Endothelial cell of coronary artery (primary cell): ENCODE measurements at places on chromosomes 6 and 20. TPM values are rescaled to one million over a fixed set of nuclear protein-coding genes. Genes with fewer than 3 reads are reported as not detected.

The SLC22A3 gene
- total RNA-seq: 0.09 TPM in 2 replicates

The PLCB4 gene
- total RNA-seq: 1.1 and 1.8 TPM in 2 replicates

The C2 gene
- total RNA-seq: 0.19 TPM in 1 of 2 replicates, not detected in the other

The TRIM31 gene
- not detected in 2 replicates for total RNA-seq

The DHX16 gene
- total RNA-seq: 36.8 and 41.7 TPM in 2 replicates

The CAGE1 gene
- total RNA-seq: 0.09 and 0.19 TPM in 2 replicates

The SCUBE3 gene
- total RNA-seq: 0.75 and 1.3 TPM in 2 replicates

The PAK5 gene
- not detected in 2 replicates for total RNA-seq

The GABRR1 gene
- not detected in 2 replicates for total RNA-seq

The SLC17A3 gene
- not detected in 2 replicates for total RNA-seq

The CCM2L gene
- 7.8 and 13.1 TPM in 2 replicates for total RNA-seq

The DNPH1 gene
- total RNA-seq: 32.0 and 54.7 TPM in 2 replicates

The FIG4 gene
- total RNA-seq: 10.2 and 10.4 TPM in 2 replicates

The MOCS1 gene
- 9.3 and 14.7 TPM in 2 replicates for total RNA-seq

The APOM gene
- 0.19 and 0.54 TPM in 2 replicates for total RNA-seq

The CALHM4 gene
- total RNA-seq: 0.18 and 0.19 TPM in 2 replicates

The HLA-DQB1 gene
- total RNA-seq: not detected in 2 replicates

The SAMD10 gene
- total RNA-seq: 1.8 and 2.2 TPM in 2 replicates

The PLA2G7 gene
- 0.27 TPM in 1 of 2 replicates, not detected in the other for total RNA-seq

The MAP7 gene
- 0.28 and 0.36 TPM in 2 replicates for total RNA-seq

The DOP1A gene
- 19.3 and 28.8 TPM in 2 replicates for total RNA-seq

The L3MBTL1 gene
- 2.2 and 5.7 TPM in 2 replicates for total RNA-seq

The NRSN1 gene
- not detected in 2 replicates for total RNA-seq

The ARMH2 gene
- total RNA-seq: not detected in 2 replicates

The HLA-G gene
- total RNA-seq: not detected in 2 replicates

The ANGPT4 gene
- not detected in 2 replicates for total RNA-seq
